ENCODE measurements at places on chromosomes 3 and 15.

- DNase-seq: no peak
Observed at GRCh38 chr15:94119298-94119811, 112.0 kb upstream of the MCTP2 start.

GRCh38 chr3:49339581-49339940 lies 292 bp downstream of the USP4 start:
- DNase-seq: no peak

DNA sequence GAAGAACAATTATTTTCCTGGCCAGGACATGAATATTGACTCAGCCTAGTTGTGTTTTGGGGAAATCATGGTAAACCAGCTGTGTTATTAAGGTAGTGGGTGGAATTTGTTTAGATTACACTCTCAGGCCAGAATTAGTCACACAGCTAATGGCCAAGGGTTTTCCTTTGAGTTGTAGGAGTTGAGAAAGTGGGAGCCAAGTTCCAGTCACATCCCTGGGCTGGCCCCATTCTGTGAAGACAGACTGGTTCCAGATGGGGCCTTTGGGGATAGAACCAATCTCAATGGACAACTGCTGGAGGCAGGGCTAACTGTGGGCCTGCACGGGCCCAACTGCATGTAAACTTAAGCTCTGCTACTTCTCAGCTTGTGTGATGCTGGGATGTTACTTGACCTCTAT lies 1.4 kb upstream of the RASL12 start:
- DNase-seq: no peak

DNA sequence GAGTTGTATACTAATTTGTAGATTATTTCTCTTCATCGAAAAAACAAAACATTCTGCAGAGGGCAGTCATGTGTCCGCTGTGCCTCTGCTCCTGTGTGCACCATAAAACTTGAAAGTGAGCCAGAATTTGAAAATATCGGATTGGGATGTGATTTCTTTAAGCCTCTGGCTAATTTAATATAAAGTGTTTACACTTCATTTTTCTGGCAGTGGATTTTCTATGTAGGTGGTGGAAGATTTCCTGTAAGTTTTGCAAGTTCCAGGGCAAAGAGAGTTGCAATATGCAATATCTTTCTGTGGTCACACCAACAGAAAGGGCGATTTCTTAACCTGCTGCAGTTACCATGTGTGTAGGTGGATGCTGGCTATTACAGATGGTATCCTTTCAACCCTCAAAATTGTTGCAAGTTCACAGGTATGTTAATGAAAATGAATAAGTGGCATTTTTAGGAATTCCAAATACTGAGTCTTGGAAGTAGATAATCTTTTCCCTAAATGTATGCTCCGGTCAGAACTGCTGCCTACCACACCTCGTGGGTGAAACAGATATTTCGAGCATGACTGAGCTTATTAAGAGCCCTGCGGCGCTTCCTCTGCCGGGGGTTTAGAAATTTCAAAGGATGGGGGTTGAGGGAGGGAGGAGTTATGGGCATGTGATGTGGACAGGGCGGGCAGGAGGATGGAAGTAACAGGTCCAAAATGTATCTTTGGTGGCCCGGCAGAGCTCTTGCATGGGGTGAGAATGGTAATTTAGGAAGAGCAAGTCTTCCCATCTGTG lies 134.0 kb downstream of the PGPEP1L start:
- DNase-seq: no peak

DNA sequence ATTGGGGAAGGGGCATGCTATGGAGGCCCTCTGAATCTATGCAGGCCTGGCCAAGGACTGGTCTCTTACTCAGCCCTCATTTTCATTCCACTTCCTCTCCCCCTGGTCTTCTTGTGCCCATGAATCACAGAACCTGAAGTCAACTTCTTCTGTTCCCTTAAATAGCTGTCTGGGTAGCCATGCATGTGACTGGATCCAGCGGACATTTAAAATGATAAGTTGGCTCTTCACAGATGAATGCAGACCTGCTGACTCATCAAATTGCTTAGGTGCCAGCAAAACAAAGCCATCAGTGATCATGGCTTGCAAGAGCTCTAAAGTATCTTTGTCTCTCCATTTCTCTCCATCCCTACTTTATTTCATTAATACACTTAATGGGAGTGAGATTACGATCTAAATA lies 90.1 kb upstream of the CADPS start:
- no peak for DNase-seq

All from occipital lobe (tissue), 3 donors.